ENCODE measurements at places on chromosomes 2 and 18.

DNA sequence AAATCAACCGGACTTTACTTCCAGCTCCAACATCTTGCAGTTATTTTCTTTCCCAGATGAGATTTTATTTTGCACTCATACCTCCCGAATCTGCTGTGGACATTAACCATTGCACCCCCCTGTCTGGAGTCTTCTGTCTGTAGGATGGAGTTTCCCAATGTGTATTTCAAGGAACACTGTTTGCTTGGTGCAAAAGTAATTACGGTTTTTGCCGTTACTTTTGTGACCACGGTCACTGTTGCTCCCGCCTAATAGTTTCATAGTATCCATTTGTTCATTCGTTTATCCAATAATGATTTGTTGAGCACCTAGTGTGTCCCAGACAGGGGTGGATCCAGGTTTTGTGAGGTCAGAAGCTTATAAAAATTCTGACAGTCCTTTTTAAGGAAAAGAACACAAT lies 90.3 kb upstream of the BCL11A start:
- no peak for DNase-seq

GRCh38 chr18:33470216-33470615 lies 29.7 kb upstream of the CCDC178 start:
- DNase-seq = no peak

DNA sequence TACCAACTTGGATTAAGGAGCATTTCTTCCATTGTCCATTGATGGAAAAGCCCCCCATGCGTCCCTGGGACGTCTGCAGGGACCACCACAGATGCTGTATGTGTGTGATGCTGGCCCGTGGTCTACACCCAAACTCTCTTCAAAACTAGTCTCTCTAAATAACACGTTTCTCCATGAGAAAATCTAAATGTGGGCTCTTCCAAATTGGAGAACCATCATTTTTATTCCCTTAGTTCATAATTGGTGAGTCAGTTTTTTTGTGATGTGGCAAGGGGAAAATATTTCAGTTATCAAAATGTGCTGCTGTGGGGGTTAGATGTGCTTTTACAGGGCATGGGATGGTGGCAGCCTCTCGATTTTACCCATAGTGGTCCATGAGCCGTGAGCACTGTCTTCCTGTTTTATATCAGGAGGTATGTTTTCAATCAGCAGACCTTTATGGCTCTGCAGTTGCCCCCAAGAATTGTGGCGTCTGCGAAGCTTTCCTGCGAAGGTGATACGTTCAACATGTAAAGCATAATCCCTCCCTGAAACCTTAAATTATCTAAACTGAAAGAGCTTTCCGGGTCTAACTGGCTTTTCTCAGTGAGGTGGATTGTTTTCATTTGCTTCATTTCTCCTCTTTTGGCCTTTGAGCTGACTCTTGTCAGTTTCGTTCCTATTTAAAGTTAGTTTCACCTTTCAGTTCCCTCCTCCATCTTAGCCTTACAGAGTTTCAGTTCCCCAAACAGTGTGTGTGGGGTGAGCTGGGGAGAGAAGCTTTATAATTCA lies 78.4 kb downstream of the SETBP1 start:
- DNase-seq = no peak

DNA sequence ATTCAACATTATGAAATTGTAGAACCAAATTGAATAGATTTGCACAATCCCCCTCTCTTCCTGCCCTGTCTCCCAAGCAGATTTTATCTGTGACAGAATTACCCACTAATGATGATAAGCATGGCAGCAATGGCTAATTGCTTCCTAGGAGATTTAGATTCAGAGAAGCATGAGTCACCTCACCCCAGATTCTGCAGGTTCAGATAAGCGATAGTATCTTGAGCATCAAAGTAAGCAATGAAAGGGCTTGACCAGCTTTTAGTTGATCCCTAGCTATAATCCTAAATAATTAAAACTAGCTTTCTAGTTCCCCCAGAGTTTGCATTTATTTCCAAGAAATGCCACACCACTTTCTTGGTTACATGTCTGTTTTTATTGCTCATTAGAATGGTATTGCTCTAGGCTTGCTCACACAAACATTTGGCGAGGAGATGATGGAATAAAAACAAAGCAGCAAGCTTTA lies 204.3 kb downstream of the GULP1 start:
- DNase-seq = no peak

GRCh38 chr2:240302933-240303595 lies 132.4 kb upstream of the GPC1 start:
- DNase-seq = no peak

DNA sequence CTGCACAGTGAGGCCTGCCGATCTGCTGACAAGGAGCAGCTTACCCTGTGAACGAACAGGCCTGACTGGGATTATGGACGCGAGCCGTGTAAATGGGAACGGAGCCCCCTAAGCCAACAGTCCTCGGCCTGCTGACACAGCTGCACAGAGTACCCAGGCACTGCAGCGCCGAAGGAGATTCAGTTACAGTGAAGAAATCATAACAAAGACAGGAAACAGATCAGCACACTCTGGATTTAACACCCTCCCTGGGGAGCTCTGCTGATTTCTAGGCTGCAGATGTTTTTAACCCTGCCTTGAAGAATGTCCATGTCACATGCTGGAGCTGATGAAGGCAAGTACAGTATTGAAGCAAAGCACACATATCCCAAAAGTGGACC lies 43.4 kb downstream of the COLEC12 start:
- no peak for DNase-seq

- no peak for DNase-seq
Measured at GRCh38 chr18:37571266-37571665, 5.7 kb upstream of the CELF4 start.

- DNase-seq = no peak
Measured at GRCh38 chr2:39649511-39649910, 16.2 kb upstream of the TMEM178A start.

DNA sequence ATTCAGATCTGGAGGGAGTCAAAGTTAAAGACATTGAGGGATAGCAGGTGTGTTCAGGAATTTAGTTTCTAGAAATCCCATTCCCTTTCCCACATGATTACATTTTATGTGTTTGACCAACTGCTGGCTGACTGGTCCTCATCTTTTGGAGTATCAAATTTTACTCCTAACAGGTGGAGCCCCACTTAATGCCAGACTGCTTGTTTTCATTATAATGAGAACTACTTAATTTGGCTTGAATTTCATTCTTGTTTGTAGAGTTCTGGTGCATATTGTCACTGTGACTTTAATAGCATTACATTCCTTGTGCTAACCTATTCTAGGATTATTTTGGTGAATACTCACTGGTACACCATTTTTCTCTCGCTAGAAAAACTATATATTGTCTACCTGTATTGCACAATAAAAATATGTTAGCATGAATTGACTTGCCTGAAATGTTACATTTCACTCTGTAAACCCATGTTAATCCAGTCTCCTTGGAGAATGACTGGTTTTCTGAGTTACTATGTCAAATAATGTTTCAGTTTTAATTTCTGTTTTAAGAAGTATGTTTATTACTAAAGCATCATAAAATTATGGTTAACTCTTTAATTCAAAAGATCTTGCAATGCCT lies 98.2 kb downstream of the TANC1 start:
- DNase-seq = no peak

DNA sequence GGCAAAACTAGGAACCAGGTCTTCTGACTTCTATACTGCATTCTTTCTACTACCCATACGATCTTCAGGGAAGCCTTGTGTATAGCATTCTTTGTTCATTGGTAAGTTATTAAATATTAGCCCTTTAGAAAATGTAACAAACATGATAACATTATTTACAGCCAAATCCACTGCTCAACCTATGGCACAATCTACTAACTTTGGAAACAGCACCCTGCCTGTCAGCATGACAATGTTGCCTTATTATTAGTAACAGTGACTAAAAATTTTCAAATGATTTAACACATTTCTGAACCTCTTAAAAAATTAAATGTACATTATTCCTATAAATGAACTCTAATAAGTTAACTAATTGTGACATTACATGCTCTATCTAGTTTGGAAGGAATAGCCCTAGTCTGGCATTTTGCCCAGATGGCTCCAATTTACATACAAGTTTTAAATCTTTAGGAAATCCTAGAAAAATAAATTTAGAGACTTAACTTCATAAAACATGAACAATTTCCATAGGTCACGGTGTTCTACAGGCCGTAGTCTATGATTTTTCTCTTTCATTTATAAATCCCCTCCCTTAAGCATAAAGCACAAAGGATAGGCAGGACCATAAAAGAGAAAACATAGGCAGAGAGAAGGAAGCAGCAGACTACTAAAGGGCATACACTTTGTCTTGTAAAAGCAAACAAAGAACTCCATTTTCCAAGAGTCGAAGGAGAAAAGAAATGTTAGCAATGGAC lies 33.7 kb downstream of the YES1 start:
- no peak for DNase-seq

- no peak for DNase-seq
Measured at GRCh38 chr2:97713296-97714083, at the start of gene ZAP70. TSS of gene ZAP70 (plus strand) at chr2:97713576. CDS start at chr2:97724037, 10,461 bp downstream.

DNA sequence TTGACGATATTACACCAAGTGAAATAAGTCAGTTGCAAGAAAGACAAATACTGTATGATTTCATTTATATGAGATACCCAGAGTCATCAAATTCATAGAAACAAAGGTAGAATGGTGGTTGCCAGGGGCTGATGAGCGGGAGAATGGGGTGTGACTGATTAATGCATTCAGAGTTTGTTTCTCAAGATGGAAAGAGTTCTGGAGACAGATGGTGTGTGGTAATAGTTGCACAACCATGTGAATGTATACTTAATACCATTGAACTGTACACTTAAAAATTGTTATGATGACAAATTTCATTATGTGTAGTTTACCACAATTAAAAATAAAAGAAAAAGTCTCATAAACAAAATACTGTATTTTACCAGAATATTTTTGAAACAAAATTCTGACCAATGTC lies 117.3 kb downstream of the PIGN start:
- DNase-seq = no peak

GRCh38 chr2:150100834-150101233 lies 386.6 kb downstream of the RND3 start:
- DNase-seq = no peak

- no peak for DNase-seq
Measured at GRCh38 chr18:9918016-9918680, 4.3 kb downstream of the VAPA start.
